ENCODE measurements at places on chromosomes 11 and 22. TPM values are rescaled to one million over a fixed set of nuclear protein-coding genes. Genes with fewer than 3 reads are reported as not detected.

DNA sequence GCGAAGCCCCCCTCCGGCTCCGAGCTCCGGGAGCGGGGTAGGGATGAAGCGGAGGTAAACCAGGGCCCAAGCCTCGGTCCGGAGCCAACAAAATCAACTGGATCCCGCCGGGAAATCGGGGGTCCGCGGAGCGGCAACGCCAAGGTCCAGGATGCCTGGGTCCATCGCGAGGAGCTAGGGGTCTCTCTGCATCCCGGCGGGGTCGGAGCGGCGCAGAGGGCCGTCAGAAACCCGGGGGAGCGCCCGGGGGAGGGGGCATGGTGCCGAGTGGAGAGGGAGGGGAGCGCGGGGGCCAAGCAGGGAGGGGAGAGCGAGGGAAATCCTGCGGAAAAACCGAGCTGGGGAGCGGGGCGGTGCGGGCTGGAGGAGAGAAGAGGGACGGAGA is 51.8 kb downstream of the SLC22A12 start:
- no peak for DNase-seq

- DNase-seq = no peak
These were observed 136.0 kb upstream of the ARHGAP42 start for GRCh38 chr11:100550912-100551632.

- no peak for DNase-seq
These were observed 804.6 kb upstream of the RAG2 start for GRCh38 chr11:37402663-37403062.

DNA sequence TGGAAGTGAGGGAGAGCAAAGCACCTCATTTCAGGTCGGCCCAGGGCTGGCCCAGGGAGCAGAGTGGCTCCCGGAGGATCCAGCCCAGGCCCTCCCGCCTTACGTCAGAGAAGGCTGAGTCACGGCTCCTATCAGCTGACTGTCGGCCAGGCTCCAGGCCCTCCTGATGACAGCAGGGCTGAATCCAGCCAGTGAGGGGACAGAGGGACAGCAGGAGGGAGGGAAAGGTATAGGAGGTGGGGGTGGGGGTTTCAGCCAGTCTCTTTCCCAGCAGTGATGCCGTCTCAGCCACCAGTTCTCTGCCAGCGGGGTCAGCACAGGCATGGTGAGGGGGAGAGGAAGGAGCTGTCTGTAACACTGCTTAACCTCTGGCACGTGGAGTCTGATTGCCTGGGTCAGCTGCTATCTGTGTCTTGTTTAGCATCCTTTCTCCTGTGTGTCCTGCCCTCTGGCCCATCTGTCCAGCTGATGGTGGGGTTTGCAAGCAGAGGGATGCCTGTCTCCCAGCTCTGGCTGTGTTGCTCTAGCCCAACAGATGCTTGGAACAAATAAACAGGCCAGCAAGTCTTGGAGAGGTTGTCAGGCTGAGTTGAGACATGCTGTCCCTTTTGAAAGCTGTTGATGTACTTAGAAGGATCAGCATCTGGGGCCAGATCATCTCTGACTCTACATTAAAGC is 74.0 kb downstream of the ADAMTS15 start:
- DNase-seq = peak; percentile 83

- no peak for DNase-seq
These were observed 12.6 kb downstream of the SLC43A1 start for GRCh38 chr11:57502870-57503269.

DNA sequence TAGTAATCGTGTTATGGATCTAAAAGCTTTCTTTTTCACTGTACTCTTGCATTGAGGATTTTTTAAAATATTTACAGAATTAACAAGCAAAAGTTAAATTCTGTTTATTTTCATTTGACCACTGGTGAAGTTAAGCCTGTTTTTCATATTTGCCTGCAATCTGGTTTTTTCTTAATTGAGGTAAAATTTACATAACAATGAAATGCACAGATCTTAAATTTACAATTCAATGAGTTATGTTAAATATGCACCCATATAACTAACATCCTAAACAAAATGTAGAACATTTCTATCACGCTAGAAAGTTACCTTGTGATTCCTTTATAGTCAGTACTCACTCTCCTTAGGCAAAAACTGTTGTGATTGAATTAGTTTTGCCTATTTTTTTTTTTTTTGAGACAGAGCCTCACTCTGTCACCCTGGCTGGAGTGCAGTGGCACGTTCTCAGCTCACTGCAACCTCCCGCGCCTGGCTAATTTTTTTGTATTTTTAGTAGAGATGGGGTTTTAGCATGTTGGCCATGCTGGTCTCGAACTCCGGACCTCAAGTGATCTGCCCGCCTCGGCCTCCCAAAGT is 54.5 kb upstream of the WEE1 start:
- no peak for DNase-seq

DNA sequence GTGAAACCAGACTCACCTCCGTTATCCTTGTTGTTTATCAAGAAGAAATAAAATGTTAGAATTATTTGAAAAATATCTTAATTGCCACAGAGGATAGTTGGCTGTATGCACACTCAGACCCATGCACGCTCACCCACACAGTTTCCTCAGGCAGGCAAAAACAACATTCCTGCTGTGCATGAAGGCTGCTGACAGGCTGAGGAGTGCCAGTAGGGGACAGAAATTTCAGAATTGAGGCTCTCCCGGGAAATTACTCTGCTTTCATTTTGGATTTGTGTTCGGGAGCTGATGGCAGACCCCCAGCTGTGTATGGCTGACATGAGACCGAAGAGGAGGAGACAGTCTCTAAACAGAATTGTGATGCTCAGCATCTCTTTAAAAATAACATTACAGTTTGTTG is 87.5 kb downstream of the AMOTL1 start:
- no peak for DNase-seq

DNA sequence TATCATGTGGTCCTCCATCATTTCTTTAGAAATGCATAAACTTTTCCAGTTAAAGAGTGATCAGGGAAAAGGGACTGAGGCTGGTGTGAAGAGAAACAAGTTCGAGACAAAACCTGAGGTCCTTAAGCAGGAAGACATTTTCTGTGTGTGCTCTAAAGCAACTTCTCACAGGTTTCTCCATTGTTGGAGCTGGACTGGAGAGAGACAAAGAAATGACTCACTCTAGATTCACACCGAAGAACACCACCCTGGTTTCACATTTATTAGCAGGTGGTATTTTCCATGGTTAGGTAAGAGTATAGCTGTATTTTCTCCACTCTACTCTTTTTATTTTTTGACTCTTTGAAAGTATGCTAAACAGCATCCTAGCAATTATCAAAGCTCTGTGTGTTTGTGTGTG is 736.4 kb downstream of the KCNA4 start:
- no peak for DNase-seq

DNA sequence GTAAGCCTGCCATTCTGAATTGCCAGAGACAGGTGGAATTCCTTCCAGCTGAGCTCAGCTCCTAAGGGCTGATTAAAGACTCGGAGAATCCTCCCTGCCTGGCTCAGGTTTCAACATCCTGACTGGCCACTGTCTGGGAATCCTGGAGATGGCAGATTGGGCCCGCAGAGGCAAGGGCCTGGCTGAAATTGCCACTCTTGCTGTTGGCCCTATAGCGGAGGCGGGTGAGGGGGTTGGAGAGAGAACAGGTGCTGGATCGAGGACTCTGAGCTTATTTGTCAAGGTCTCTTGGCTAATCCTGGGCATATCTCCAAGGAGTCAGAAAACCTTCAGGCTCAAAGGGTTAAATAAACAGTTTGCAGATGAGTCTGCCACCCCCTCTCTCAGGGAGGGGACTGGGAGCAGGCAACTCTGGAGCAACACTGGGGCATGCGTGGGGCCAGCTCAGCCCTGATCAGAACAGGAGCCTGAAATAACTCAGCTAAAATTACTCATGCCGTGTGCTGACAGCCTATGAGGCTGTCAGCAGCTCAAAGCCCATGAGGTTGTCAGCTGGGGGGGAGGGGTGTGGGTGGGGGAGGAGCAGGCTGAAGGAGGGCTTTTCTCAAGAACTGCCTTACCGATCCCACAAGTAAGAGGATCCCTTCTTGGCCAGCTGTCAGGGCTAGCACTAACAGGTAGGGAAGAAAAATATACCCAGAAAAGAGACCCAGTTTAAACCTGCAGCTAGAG is 14.7 kb upstream of the MFRP start:
- DNase-seq = no peak

- no peak for DNase-seq
These were observed 511.3 kb downstream of the DLG2 start for GRCh38 chr11:85115798-85116197.

DNA sequence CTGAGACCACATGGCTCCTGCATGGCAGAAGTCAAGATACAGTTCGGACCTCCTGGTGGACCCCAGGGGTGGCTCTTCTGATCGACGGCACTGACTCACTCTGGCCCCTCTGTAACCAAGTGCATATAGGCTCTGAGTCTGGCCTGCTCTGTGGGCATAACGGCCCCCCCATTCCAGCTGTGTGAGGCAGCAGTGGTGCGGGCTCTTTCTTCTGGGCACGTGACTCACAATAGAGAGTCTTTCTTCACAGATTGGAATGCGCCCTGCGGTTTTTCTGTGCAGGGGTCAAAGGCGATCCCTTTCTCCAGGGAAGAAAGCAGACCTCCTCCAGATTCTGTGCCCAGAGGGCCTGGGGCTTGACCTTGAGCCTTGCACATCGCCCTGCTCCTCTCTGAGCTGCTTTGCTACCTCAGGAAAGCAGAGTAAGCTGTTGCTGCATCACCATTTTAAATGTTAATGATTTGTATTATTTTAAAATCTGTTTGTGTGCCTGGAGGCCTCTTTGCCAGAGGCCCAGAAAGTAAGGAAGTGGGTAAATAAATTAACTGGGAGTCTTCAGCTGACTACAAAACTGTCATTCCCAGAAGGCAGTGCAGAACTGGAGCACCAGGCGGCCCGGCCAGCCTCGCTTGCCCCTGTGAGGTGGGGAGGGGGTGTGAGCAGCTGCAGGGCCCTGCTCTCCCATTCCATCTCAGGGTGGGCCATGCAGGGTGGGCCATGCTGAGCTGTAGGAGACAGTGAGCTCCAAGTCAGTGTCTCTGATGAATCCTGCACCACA is 199.0 kb downstream of the GRIK4 start:
- DNase-seq = no peak

GRCh38 chr11:72740562-72741428 is 11.4 kb downstream of the ARAP1 start:
- DNase-seq = no peak

DNA sequence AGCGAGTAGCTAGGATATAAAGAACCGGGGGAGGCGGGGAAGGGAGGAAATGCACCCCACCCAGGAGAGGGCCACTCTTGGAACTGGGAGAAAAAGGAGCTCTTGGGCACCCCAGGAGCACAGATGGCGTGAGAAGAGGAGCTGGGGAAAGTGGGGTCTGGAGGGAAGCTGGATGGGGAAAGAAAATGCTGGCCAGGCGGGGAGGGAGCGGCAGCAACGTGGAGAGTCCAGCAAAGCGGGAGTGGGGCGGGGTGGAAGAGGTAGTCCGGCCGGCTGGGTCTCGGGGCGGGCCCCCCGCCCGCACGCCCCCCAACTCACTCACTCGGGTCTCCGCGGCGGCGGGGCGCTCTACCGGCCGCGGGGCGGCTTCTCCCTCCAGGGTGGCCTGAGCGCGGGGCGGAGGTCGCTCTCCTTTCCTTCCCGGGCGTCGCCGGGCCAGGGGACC is 522 bp downstream of the TOB2 start:
- DNase-seq = peak; percentile 24

DNA sequence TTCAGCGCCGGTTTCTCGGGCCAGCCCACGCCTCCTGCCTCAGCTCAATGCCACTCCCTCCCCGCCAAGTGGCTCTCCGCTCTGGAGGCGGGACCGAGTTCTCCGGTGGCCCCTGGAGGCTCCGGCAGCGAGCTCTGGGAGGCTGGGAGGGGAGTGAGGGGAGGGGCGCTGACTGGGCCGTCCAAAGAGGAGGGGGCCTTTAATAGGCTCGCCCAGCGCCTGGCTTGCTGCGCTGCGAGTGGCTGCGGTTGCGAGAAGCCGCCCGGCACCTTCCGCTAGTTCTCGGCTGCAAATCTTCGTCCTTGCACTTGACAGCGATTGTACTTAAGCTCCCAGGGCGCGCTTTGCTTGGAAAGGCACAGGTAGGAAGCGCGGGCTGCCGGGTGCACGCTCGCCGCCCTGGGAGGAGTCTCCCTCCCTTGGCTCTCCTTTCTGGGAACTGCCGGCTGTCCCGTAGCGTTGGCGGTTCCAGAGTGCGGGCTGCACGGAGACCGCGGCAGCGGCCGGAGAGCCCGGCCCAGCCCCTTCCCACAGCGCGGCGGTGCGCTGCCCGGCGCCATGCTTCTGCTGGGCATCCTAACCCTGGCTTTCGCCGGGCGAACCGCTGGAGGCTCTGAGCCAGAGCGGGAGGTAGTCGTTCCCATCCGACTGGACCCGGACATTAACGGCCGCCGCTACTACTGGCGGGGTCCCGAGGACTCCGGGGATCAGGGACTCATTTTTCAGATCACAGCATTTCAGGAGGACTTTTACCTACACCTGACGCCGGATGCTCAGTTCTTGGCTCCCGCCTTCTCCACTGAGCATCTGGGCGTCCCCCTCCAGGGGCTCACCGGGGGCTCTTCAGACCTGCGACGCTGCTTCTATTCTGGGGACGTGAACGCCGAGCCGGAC is at the start of gene ADAMTS15:
ADAMTS15 (plus strand) TSS at position 230 of the 894 bp plus-strand sequence; CDS start at position 559, 329 bp downstream.
- DNase-seq = peak; percentile 87

DNA sequence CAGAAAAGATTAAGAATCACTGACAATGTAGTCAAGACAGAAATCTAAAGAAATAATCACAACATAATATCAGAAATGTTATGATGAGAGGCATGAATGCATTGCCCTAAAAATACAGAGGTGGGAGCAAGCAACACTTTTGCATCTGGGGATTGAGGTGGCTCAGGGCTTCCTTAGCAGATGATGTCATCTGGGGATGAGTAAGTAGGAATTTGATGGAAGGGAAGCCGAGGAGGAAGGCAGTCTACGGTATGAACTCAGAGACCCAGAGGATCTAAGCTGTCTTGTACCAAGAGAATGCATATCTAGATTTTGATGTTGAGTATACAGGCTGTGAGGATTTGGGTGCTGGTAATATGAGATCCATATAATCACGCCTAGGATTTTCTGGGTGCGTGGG is 193.0 kb upstream of the SNX19 start:
- DNase-seq = no peak

- DNase-seq = no peak
These were observed 8.3 kb upstream of the SIDT2 start for GRCh38 chr11:117170210-117170609.

- DNase-seq = no peak
These were observed 85.8 kb downstream of the ZBTB16 start for GRCh38 chr11:114145166-114145775.

GRCh38 chr22:24706054-24706453 is 68.5 kb downstream of the PIWIL3 start:
- no peak for DNase-seq

The PDGFB gene
- polyA plus RNA-seq = 26.6 TPM

The CHRM1 gene
- polyA plus RNA-seq = not detected

The KCNA4 gene
- polyA plus RNA-seq = 0.25 TPM

The ZNF202 gene
- 20.6 TPM for polyA plus RNA-seq

The DSCAML1 gene
- 0.63 TPM for polyA plus RNA-seq

The INPP5J gene
- polyA plus RNA-seq = 1.6 TPM
